Hair follicle dermal papilla cell (primary cell): ENCODE measurements at places on chromosomes 16 and 17. TPM values are rescaled to one million over a fixed set of nuclear protein-coding genes. Genes with fewer than 3 reads are reported as not detected.

The AOC3 gene
- total RNA-seq: under 0.01 TPM in 1 of 2 replicates, not detected in the other

The KCNH4 gene
- total RNA-seq: under 0.01 TPM in 1 of 2 replicates, not detected in the other

The CBFA2T3 gene
- total RNA-seq: under 0.01 and 0.16 TPM in 2 replicates

The MPP2 gene
- total RNA-seq: 2.9 and 3.4 TPM in 2 replicates

The GHDC gene
- total RNA-seq: 18.3 and 22.1 TPM in 2 replicates

The DHRS7C gene
- not detected in 2 replicates for total RNA-seq

The TPSD1 gene
- not detected in 2 replicates for total RNA-seq

The CDH11 gene
- total RNA-seq: 887 and 998 TPM in 2 replicates

The TP53TG3 gene
- not detected in 2 replicates for total RNA-seq
